ENCODE measurements at places on chromosomes 16 and 17.

GRCh38 chr16:4011225-4011939 is 104.9 kb downstream of the ADCY9 start:
- DNase-seq, result no peak

GRCh38 chr16:30876867-30877266 is 17.0 kb downstream of the BCL7C start:
- no peak for DNase-seq

- peak; percentile 39 for DNase-seq
Measured at GRCh38 chr16:88731699-88732098, 25.4 kb downstream of the CTU2 start.

- no peak for DNase-seq
Measured at GRCh38 chr17:75998327-75998795, 2.3 kb upstream of the CDK3 start.

DNA sequence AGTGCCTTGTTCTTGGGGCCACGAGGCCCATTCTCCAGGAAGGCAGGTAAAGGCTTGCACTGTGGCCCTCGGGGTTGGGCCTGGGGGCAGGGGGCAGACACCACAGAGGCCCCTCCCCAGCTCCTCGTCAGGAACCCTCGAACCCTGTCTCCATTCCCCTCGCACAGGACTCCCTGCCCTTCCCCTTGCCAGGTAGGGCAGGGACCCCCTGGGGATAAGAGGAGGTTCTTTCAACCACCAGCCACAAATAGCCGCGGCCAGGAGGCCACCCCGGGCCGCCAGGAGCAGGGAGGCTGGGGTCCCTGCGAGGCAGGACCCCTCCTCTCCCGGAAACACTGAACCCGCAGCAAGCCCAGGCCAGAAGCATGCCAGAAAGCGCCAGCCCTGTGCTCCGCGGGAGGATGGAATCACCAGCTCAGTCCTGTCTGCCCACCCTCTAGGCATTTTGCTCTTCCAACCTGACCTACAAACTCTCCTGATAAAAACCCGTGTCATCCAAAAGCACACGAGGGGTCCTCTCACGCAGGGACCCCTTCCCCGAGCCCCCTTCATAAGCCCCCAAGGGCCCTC is 45.6 kb downstream of the SLC47A1 start:
- no peak for DNase-seq

- peak; percentile 14 for DNase-seq
Measured at GRCh38 chr17:78341559-78342448, 18.1 kb downstream of the SOCS3 start.

GRCh38 chr17:8063761-8064534 is 23.6 kb downstream of the ALOX12B start:
- DNase-seq, result no peak

DNA sequence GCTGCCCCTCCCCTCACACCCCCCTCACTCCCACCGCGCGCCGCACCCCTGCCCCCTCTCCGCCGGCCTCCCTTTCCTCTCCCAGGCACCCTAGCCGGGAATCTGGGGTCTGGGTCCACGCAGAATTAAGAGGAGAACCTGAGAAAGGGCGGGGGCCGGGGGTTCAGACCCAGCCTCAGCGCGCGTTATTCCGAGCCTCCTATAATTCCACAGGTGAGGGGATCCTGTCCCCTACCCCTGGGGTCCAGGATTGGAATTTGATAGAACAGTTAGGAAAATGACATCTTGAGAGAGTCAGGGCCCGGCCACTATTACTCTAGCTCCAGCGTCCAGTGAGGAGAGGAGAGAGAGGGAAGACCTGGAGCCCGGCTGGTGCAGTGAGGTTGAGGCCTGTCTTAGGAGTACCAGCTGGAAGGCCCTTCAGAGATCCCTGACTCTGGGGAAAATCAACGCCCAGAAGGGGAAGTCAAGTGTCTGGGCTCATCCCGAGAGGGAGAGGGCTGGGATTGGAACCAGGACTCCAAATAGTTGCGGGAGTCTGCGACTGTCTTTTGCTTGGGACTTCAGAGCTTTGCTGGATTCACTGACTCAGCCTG is 17.3 kb downstream of the GRB7 start:
- DNase-seq, result no peak

GRCh38 chr16:58492735-58493134 is 7.2 kb upstream of the NDRG4 start:
- DNase-seq, result no peak

- no peak for DNase-seq
Measured at GRCh38 chr17:72069586-72070202, 51.1 kb upstream of the SOX9 start.

DNA sequence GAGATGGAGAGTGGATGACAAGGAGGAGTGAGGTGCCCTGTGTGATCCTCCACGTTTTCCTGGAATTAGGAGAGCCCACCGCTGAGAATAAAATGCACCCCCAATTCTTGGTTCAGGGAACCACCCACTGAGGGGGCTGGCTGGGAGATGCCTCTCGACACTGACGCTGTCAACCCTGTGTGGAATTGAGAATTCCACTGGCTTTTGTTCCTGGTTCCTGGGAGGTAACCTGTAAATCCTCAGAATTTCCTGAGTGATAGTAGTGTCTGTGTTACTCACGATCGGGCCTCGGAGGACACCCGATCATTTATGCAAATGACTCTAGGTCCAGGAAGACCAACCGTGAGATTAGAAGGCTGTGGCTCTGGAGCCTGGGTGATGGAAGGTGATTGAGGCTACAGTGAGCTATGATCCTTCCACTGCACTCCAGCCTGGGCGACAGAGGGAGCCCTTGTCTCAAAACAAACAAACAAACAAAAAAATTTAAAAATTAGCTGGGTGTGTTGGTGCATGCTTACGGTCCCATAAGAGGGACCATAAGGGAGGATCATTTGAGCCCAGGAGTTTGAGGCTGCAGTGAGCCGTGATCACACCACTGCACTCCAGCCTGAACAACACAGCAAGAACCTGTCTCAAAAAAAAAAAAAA is 11.7 kb upstream of the PRPSAP1 start:
- no peak for DNase-seq

GRCh38 chr17:48498164-48498850 is 32.5 kb downstream of the HOXB1 start:
- DNase-seq, result no peak

GRCh38 chr16:8370374-8371270 is 219.7 kb downstream of the TMEM114 start:
- no peak for DNase-seq

DNA sequence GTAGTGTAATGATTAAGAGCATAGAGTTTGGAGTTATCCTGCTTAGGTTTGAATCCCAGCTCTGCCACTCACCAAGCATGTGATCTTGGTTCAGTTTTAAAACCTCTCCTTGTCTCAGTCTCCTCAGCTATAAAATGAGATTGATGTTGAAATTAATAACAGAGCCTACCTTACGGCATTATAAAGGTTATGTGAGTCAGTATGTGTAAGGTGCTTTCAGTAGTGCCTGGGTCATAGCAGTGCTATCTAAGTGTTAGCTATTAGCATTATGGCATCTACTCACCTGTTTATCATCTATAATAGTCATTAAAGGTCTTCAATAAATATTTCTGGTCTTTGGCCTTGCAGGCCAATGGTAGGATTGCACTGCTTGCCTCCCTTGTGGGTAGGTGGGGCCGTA is 53.4 kb downstream of the PRKCB start:
- DNase-seq, result no peak

GRCh38 chr16:56871172-56871593 is 6.2 kb downstream of the SLC12A3 start:
- DNase-seq, result no peak

- DNase-seq, result no peak
Measured at GRCh38 chr17:42321555-42321954, 33.3 kb downstream of the STAT5A start.

DNA sequence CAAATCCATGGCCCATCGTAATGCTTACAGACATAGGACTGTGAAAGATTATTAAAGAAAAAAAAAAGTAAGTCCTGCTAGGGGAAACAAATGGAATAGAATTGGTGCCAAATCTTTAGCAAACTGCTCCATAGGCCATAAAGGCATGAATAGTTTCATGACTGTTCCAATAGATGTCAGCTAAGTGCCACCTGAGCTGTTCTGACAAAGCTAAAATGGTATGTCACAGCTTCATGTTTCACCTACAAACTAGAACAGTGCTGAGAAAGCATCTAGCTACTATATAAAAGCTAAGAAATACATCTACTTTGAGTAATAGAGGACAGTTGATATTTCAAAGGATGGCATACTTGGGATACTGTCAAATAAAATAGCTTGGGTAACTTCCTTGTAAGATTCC is 771.6 kb upstream of the CA10 start:
- DNase-seq, result no peak

DNA sequence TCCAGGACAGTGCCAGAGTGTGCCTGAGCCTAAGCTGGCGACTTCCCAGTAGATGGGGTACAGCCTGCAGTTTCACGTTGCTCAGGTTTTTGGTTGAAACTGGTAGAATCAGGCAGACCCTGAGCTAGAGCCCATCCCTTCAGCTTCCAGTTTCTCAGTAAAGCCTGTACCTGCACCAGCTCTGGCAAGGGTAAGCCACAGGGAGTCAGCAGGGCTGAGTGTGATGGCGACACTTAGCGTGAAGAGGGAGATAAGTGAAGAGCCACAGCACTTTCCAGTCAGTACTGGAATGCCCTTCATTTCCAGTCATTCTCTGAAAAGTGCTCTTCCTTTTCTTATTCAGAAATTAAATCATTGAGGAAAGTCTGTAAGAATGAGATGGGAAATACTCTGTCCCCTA is 22.4 kb downstream of the PLD6 start:
- no peak for DNase-seq

DNA sequence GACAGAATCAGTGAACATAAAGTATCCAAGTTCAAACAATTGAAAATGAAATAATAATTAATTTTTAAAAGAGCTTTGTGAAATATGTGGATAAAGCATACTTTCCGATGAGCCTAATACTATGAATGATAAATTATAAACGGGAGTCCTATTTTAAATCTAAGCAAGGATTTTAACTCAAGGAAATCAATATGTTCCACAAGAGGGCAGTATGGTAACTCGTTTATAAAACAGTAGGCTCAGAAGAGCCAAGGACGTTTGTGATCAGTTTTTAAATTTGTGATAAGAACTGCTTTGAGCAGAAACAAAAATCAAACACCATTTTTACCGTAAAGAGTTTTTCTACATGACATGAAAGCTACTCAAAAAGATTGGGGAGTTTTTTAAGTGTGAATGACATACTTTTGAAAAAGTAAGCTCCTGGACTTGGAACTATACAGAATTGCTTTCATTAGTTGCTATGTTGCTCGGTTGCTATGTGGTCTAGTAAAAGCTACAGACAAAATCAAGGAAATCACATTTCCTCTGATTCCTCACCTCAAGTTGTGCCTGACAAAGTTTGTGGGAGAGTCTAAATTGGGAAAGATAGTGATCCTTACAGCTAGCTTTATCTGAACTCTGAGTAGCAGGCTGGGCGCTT is 11.8 kb upstream of the TEKT1 start:
- DNase-seq, result no peak

DNA sequence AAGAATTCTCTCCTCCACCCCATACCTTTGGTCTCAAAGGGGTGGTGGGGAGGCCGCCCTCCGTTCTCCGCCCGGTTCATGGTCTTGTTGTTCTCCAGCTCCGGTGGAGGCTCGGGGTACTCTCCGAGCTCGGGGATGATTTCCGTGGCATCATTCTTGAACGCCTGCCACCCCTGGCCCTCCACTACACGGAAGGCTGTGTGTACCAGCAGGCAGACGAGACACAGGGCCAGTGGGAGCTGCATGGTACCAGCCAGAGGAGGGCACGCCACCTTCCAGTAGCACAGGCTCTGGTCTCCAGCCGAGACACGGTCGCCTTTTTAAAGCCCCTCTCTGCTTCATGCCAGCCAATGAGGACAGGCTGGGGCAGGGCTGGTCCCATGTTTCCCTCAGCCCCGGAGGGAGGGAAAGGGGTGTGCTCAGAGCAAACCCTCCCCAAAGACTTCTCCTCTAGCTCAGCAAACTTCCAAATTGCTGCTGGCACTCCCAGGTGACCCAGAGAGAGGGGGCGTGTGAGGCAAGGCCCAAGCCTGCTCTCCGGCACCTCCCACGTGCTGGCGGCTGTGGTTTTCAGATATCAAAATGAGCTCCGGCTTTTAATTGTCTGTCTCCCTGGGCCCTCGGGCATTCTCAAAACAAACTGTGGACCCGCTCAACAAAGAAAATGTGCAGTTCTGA is at the start of gene SOST:
TSS of gene SOST (minus strand) at position 295 of the 678 bp plus-strand sequence. CDS start at position 245, 50 bp downstream.
- no peak for DNase-seq

GRCh38 chr16:57155702-57156350 is 30.0 kb downstream of the PSME3IP1 start:
- no peak for DNase-seq

DNA sequence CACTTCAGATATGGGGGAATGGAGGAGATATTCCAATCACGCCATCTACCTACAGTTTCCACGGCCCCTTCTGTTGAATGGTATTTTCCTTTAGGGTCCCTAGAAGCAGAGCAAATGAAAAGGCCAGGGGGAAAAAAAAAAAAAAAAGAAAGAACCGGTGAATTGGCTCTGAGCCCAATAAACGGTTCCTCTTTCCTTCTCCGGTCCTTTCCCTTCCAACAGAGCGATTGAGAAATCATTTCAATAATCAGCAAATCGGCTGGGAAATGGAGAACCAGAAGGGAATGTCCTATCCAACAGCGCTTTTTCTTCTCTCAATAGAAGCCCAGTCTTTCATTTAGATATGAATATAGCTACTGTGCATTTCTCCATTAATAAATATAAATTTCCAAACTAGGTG is 26.8 kb upstream of the HOXB13 start:
- DNase-seq, result no peak

DNA sequence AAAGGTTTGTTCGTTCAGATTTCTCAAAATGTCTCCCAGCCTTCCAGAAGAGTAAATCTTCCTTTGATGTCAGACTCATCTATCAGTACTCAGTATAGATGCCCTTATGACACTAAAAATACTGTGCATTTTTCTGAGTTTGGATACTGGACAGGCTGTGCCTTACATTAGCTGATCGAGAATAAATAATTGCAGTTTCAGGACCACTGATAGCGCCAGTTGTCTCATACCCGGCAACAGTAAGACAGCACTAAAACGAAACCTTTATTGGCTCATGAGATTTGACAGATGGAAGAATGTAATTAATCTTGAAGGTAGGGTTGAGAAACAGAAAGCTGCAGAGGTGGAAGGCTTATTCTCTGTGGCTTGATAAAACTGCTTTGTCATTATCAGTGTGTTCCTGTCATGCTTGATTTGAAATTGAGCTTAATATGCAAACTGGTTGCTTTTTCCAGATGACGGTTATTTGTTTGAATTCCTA is 1.2 kb downstream of the ATP6V0A1 start:
- no peak for DNase-seq

DNA sequence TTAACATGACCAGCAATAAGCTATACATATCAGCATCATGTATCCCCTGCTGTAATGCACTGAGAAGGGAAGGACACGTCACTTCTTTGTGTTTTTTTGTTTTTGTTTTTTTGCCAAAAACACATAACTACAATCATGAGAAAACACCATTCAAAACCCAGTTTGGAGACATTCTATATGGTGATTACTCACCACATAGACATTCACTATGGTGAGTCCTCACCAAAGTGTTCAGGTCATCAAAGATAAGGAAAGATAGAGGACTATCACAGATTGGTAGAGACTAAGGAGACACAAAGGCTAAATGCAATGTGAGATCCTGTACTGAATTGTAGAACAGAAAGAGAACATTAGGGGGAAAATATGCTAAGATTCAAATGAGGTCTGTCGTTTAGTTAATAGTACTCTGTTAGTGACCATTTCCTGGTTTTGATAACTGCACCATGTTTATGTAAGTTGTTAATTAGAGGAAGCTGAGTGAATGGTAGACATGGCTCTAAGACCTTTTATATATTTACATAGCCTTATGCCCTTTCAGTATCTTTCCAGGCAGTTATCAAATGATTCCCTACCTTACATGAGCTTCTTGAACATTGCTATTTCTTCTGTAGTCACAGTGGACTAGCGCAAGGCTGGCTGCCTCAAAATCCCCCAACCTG is 46.6 kb downstream of the PIK3R5 start:
- no peak for DNase-seq

GRCh38 chr16:74757349-74757748 is 17.3 kb downstream of the FA2H start:
- no peak for DNase-seq

Measured in stimulated activated naive CD4-positive, alpha-beta T cell (primary cell).